ENCODE measurements at places on chromosomes 7 and 10.
A peak's percentile ranks its signal among the peaks of the same experiment; 100 is the strongest.

DNA sequence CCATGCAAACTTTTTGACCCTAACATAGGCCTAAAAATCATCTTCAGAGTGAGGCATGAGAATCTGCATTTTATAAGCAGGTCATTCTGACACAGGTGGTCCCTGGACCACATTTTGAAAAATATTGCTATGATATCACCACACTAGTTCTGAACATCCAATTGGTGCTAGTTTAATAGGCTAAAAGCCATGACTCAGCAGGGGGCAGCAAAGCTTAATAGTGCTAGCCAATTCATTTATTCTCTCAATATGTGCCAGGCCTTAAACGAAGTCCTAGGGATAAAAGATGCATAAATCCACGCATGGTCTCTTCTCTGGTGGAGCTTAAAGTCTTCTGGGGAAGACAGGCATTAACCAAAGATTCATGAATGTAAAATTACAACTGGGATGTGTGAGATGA is 10.2 kb upstream of the SLC25A28 start:
- no peak for DNase-seq

DNA sequence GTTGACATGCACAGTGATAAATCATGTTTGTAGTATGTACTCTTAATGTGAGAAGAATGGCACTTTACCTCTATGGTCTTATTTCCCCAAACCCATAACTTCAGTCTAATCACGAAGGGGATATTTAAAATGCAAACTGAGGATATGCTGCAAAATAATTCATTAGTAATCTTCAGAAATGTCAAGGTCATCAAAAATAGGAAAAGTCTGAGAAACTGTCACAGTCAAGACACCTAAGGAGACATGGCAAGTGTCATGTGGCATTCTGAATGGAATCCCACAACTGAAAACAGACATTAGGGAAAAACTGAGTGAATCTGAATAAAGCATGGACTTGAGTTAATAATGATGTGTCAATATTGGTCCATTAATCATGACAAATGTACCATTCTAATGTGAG is 605.5 kb upstream of the ANKRD30A start:
- DNase-seq = no peak

DNA sequence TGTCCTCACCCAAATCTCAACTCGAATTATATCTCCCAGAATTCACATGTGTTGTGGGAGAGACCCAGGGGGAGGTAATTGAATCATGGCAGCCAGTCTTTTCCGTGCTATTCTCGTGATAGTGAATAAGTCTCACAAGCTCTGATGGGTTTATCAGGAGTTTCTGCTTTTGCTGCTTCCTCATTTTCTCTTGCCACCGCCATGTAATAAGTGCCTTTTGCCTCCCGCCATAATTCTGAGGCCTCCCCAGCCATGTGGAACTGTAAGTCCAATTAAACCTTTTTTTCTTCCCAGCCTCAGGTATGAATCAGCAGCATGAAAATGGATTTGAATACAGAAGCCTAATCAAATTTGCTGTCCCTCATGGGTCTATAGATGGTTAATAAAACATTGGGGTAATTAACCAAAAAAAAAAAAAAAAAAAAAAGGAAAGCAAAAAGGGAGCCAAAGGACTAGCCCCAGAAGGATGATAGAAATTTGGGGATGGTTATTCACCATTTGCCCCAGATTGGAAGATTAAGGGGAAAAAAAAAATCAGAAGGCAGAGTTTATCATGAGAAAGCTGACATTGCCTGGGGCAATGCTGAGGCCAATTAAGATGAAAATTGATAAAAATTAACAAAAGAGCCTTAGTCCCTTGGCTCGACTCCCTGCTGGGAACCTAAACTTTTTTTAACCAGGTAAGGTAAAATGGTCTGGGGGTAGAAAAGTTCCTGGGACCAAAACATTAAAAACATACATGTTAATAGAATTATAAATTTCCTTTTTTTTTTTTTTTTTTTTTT is 27.6 kb downstream of the AVL9 start:
- DNase-seq = no peak

GRCh38 chr7:92873776-92874175 is 37.4 kb upstream of the CDK6 start:
- DNase-seq = no peak

- DNase-seq = peak; percentile 53
These were observed 18.8 kb downstream of the ZC3HAV1L start for GRCh38 chr7:139016931-139017511.
